ELR (cell line): ENCODE measurements at places on chromosomes 5 and 9.

DNA sequence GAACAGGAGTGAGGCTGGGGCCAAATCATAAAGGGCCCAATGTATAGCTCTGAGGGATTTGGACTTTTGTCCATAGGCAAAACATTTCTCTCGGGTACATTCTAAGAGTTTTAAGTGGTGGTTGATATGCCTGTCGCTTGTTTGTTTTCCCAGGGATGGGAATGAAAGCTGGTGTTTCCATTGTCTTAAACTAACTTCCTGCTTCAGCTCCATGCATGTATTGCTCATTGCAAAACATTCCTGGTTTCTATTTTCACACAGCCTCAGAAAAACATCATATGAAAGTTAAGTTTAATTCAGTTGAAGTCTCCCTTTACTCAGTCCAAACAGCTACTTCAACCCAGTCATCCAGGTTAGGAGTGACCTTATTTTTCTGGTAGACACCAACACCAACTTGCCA, 235.0 kb downstream of the ACTL7B start:
- DNase-seq: no peak

- DNase-seq: no peak
These were observed 240.9 kb downstream of the TLE4 start for GRCh38 chr9:79812507-79813257.

DNA sequence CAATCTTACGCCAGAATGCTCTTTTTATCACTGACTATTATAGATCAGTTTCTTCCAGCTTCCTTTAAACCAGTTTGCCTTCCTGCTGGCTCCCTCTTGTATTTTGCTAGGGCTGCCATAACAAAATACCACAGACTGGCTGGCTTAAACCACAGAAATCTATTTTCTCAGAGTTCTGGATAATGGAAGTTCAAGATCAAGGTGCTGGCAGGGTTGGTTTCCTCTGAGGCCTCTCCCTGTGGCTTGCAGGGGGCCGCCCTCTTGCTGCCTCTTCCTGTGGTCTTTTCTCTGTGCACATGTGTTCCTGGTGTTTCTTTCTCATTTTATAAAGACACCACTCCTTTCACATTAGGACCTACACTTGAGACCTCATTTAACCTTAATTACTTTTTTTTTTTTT, 6.8 kb upstream of the FXN start:
- DNase-seq: no peak

GRCh38 chr5:17255471-17256021, 38.1 kb downstream of the BASP1 start:
- DNase-seq: peak; percentile 48

- no peak for DNase-seq
These were observed 137.4 kb downstream of the CD180 start for GRCh38 chr5:67058998-67059743.

GRCh38 chr9:132237481-132237880, 75.6 kb downstream of the NTNG2 start:
- no peak for DNase-seq

- DNase-seq: peak; percentile 28
These were observed 81.0 kb upstream of the TRIO start for GRCh38 chr5:14062178-14062577.

DNA sequence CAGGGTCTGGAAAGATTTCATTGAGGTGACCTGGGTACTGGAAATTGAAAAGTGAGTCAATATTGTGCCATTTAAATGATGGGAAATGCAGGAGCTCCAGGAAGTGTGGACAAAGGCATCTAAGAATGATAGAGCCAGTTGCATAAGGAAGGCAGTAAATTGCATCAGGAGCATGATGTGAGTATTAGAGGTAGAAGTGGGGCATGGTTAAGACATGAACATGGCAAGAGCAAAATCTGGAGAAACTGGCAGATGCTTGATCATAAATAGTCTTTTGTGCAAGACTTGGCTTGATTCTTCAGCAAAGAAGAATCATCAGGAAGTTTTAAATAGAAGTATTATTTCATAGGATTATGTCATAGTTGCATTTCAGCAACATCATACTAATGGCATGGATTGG, 157.4 kb upstream of the PUM3 start:
- no peak for DNase-seq
